ENCODE measurements at places on chromosomes 7 and 10.

GRCh38 chr7:131400681-131401176, 73.1 kb downstream of the MKLN1 start:
- DNase-seq = no peak

DNA sequence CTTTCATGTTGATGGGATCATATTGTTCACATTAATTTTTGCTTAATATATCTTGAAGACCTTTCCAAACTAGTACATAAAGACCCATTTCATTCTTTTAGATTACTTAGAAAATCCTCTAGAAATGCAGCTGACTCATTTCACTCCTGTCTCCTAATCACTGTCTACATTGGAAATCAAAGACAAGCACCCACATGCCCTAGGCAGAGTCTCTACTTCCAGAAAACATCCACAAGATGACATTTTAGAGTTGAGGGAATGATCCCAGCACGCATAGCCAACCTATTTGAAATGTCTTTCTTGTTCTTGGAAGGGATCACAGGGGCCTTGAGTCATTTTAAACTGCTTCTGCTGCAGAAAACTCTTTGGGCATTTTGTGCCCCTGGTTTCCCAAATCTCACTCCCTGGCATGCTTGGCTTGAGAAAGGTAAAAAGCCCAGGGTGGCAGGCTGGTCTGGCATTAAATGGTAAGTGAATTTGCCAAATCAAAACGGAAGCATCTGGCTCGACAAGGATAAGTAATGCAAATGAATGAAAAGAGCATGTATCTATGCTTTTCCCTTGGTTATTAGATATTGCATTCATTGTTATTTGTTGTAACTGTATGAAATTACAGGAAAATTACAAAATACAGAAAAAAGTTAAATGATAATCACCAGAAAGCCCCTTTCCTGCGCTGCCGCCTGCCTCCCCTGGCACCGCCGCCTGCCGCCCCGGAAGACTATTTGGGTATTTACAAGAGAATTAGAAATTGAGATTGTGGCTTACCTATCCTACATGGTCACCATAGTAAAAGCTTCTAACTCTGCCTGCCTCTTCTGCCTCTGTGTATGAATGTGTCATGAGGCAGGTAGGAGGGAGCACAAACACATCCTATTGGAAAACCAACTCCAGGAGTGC, 225.3 kb downstream of the PTEN start:
- no peak for DNase-seq

DNA sequence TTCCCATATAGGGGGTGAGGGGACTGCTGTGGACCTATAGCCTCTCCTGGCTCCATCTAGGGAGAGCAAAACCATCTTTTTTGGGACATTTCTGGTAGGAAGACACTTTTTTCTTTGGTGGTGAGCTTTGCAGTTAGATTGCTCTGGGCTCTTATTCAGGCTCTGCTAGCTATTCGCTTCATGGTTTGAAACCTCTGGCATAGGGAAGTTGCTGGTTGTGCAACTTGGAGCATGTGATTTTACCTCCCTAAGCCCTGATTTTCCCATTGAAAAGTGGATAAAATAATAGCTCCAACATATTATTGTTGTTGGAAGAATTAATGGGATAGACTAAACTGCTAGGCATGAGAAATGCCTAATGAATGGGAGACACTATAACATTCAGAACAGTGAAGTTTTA, 69.6 kb downstream of the CYP26A1 start:
- no peak for DNase-seq

DNA sequence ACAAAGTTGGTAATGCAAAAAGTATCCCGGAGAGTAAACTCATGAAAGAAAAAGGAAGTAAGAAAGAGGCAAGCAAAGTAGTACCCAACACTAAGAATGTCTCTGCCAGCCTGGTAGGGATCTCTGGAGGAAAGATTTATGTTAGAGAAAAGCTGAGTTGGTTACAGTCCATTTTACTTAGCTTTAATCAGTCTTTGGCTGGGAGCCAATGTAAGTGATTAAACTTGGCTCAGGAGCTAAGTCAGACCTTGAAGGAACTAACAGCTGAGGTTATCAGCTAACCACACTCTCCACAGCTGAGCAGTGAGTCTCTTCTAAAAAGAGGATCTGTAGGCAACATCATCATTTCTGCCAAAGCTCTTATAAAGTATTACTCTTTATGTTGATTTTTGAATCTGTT, 148.0 kb downstream of the ANKRD7 start:
- DNase-seq = no peak

GRCh38 chr10:110946496-110946895, 27.1 kb downstream of the SHOC2 start:
- no peak for DNase-seq
